ENCODE measurements at places on chromosomes 6 and 20. TPM values are rescaled to one million over a fixed set of nuclear protein-coding genes. Genes with fewer than 3 reads are reported as not detected.

- DNase-seq = no peak
Measured at GRCh38 chr6:13076575-13076974, 251.8 kb downstream of the TBC1D7 start.

GRCh38 chr20:8393381-8393780 lies 261.3 kb downstream of the PLCB1 start:
- no peak for DNase-seq

GRCh38 chr20:2217857-2218539 lies 77.8 kb upstream of the TGM3 start:
- peak; percentile 26 for DNase-seq

GRCh38 chr6:162090734-162091133 lies 636.8 kb downstream of the PRKN start:
- DNase-seq = peak; percentile 11

GRCh38 chr20:40524071-40524470 lies 165.0 kb downstream of the MAFB start:
- DNase-seq = peak; percentile 53

- no peak for DNase-seq
Measured at GRCh38 chr6:131275273-131275672, 140.0 kb downstream of the AKAP7 start.

DNA sequence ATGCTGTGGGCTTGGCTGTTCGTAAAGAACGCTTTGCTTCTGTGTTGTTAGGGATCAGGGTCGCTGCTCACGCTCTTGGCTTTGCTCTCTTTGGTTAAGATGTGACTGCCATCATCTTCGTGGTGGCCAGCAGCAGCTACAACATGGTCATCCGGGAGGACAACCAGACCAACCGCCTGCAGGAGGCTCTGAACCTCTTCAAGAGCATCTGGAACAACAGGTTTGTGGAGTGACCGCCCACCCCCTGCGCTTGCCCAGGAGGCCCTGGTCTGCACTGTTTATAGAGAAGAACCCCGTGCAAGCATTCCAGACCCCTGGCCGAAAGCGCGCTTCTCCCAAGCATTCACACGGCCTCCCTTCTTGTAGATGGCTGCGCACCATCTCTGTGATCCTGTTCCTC lies 57.1 kb downstream of the GNAS start:
- no peak for DNase-seq

GRCh38 chr20:64160526-64161355 lies 3.5 kb upstream of the MYT1 start:
- DNase-seq = no peak

DNA sequence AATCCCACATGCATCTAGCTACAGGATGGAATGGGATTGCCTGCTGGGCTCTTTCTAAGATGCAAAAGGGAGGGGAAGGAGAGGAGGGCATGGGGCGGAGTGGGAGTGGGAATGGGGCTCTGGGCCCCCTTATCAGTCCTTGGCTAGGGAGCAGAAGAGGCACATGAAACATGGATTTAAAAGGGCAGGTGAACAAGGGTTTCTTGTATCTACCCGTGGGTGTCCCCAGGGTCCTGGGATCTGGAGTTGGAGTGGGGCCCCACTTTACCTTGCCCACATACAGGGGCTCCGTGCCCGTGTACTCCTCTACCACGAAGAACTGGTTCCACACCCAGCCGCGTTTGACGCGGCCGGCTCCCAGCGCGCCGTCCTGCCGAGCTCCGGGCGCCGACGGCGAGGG lies 57.5 kb downstream of the CDH22 start:
- no peak for DNase-seq

DNA sequence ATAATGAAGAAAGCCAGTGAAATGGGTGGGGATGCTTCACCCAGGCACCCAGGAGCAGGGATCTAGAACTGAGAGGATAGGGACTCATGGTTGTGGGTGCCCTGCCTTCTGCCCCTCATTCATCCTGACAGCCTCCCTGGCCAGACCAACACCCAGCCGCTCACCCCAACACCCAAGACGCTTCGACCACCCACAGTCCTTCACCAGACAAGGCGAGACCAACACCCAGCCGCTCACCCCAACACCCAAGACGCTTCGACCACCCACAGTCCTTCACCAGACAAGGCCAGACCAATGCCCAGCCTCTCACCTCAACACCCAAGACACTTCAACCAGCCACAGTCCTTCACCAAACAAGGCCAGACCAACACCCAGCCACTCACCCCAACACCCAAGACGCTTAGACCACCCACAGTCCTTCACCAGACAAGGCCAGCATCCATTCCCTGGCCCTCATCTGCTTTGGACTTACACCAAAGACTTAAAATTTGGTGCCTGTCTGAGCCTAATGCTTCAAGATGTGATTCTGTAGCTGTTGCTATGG lies 131.5 kb downstream of the ANKRD60 start:
- no peak for DNase-seq

DNA sequence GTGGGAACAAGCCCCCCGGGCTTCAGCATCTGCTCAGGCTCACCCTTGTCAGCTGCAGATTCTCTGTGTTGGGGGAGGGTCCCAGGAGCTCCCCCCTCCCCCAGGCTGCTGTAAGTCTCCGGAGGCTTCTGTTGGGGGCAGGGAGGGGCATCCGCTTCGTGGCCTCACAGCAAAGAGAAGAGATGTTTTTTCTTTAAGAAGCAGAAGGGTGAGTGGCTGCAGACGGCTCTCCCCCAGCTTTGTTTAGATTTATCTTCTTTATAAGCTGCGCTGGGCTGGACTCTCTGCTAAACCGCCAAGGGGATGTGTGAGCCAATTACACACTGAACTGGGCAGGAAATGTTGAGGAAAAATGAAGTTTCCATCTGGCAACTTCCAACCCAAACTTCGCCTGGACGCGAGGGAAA lies 48.7 kb upstream of the GATA5 start:
- DNase-seq = no peak

Gene ARFRP1
- 46.2 TPM for total RNA-seq

Gene ANKRD66
- total RNA-seq = not detected

Gene GSTA3
- not detected for total RNA-seq

Gene GNL1
- total RNA-seq = 67.5 TPM

Gene HRH3
- not detected for total RNA-seq

Gene ISM1
- total RNA-seq = 2.6 TPM

Gene TREML1
- not detected for total RNA-seq
